ENCODE measurements at places on chromosomes 16 and 17.

GRCh38 chr17:40284085-40284713 lies 3.5 kb upstream of the CDC6 start:
- DNase-seq, result peak; percentile 90

- no peak for DNase-seq
Measured at GRCh38 chr17:41814195-41814594, 1.4 kb downstream of the FKBP10 start.

GRCh38 chr17:63972796-63973195 lies at the start of gene SCN4A:
Gene SCN4A, minus strand, starts transcription at chr17:63972918. Its CDS starts 77 bp downstream, at chr17:63972841.
- DNase-seq, result no peak

- DNase-seq, result peak; percentile 94
Measured at GRCh38 chr16:1002399-1003166, 21.0 kb downstream of the SOX8 start.

DNA sequence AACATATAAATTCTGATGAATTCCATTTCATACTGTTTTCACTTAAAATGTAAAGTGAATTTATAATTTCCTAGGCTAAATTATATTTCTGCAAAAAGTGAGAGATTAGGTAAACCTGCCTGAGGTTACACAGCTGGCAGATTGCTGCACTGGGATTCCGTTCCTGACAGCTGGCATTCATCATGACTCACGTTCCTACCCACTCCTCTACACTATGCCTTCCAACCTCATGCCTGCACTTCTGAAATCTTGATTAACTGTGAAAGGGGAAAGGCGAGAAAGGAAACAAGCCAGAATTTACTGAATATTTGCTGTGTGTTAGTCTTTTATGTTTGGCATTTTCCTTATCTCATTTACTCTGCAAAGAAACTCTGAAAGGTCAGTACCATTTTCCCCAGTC lies 73.3 kb upstream of the MON1B start:
- DNase-seq, result no peak

GRCh38 chr17:6276711-6277110 lies 158.2 kb downstream of the AIPL1 start:
- DNase-seq, result no peak

- DNase-seq, result no peak
Measured at GRCh38 chr16:78306361-78306760, 206.9 kb downstream of the WWOX start.

- peak; percentile 54 for DNase-seq
Measured at GRCh38 chr17:64406321-64407200, 15.9 kb upstream of the PECAM1 start.

DNA sequence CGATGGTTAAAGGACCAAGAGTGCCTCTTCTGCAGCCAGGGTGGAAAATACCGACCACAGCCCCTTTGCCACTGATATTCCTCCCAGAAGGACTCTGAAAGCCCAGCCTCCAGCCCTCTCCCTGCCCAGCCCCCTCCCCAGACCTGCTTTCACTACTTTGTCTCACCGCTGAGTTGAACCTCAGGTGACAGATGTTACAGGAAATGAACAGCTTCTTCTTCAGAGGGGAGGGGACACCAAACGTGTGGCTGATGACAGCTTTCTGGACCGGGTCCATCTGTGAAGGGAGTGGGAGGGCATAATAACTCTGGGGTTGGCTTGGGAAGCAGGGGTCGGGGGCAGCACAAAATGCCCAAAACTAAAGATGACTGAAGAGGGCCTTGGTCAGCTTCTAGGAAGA lies 14.2 kb downstream of the NKIRAS2 start:
- no peak for DNase-seq

- DNase-seq, result no peak
Measured at GRCh38 chr16:88971371-88972097, 5.5 kb downstream of the CBFA2T3 start.

DNA sequence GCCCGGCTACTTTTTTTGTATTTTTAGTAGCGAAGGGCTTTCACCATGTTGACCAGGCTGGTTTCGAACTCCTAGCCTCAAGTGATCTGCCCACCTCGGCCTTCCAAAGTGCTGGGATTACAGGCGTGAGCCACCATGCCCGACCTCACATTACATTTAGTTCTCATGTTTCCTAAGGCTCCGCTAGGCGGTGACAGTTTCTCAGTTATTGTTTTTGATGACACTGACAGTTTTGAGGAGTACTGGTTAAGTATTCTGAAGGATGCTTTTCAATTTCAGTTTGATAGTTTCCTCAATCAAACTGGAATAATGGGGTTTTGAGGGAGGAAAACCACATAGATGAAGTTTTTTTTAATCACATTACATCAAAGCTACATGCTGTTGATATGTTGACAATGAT lies 1028.5 kb downstream of the CDH8 start:
- no peak for DNase-seq

GRCh38 chr16:20866145-20866772 lies 33.9 kb downstream of the DCUN1D3 start:
- DNase-seq, result peak; percentile 70

DNA sequence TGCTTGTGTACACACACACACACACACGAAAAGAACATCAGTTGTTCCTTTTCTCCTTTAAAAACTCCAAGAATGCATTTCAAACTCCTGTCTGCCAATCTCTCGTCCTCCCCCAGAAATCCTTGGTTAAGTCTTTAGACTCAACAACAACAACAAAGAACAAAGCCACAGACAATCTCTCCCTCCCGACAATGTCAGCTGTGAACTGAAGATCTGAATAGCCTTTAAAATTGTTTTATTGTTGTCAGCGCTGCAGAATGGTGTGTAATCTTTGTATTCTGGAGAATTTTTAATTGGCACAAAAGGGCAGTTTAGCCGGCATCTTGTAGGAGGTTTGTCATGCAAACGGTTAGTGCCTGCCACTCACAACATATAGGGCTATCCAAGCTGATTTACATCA lies 219.5 kb downstream of the MSI2 start:
- no peak for DNase-seq

GRCh38 chr16:24737391-24737871 lies 8.0 kb downstream of the TNRC6A start:
- peak; percentile 41 for DNase-seq

DNA sequence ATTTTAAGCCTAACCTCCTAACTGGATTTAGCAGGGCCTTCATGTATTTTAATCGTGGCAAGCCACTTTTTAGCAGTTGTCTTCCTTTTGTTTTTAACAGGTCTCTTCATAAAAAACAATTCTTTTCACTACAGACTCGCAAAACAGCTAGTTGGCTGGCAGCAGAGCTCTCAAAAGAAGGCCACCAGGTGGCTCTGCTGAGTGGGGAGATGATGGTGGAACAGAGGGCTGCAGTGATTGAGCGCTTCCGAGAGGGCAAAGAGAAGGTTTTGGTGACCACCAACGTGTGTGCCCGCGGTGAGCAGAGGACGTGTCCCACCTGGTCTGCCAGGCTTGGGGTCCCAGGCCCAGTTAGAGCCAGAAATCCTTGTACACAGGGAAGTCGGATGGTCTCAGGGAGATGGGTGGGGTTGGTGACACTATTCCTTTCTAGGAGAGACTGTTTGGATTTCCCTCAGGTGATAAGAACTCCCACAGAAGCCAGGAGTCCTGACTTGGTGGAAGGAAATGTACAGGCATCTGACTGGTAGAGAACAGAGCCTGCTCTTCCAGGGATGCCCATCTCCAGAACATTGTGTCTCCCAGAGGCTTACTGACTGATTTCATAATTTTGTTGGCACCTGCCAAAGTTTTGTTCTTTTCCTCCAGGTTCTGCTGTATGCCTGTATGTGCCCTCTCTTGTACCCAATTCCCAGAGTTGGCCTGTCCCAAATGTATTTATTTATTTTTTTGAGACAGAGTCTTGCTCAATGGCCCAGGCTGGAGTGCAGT lies 14.9 kb upstream of the DDX19A start:
- DNase-seq, result peak; percentile 31

DNA sequence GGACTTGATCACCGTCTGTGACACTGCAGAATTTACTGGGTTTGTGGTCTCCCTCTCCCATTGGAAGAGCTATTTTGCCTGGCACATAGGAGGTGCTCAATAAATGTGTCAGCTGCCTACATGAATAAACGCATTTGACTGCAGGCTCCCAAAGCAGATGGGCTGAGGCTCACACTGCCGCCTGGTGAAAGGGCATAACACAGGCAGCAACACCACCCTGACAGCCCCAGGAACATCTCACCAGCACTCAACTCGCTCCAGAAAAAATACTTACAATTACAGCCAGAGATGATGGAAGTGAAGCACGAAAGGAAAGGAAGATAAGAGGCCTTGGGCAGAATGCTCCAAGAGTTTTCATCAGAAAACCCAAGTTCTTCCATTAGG lies 73.9 kb downstream of the RPH3AL start:
- no peak for DNase-seq

- no peak for DNase-seq
Measured at GRCh38 chr17:13160296-13160695, 142.5 kb upstream of the ELAC2 start.
